ENCODE measurements at places on chromosomes 7 and 10.

GRCh38 chr10:12503311-12503710 is 154.0 kb downstream of the CAMK1D start:
- no peak for DNase-seq

DNA sequence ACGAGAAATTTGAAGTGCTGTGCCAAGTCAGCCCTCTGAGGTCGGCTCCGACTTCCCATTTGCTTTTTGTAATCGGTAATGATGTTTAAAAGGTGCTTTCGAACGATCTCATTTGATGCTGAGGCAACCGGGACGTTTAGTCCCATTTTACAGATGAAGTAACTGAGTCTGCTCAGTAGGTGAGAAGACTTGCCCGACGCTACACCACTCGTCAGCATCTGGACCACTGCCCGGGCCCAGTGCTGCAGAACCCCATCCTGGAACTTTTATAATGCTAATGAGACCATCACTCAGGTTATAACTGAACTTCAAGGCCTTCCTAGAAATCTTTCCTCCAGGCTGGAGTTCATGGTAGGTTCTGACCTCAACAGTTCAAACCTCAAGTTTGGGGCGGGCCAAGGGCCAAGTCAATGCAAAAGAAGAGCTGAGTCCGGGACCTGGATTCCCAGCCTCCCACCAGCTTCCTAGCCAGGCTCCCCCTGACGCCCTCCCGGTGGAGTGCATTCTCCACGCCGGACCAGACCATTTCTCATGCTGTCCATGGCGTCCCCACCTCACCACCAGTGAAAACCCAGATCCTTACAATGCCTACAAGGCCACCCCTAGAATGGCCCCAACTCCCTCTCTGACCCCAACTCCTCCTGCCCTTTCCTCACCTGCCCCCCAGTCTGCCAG is 699 bp upstream of the PDLIM1 start:
- no peak for DNase-seq

GRCh38 chr7:4072161-4072925 is 609.8 kb upstream of the FOXK1 start:
- DNase-seq, result no peak

DNA sequence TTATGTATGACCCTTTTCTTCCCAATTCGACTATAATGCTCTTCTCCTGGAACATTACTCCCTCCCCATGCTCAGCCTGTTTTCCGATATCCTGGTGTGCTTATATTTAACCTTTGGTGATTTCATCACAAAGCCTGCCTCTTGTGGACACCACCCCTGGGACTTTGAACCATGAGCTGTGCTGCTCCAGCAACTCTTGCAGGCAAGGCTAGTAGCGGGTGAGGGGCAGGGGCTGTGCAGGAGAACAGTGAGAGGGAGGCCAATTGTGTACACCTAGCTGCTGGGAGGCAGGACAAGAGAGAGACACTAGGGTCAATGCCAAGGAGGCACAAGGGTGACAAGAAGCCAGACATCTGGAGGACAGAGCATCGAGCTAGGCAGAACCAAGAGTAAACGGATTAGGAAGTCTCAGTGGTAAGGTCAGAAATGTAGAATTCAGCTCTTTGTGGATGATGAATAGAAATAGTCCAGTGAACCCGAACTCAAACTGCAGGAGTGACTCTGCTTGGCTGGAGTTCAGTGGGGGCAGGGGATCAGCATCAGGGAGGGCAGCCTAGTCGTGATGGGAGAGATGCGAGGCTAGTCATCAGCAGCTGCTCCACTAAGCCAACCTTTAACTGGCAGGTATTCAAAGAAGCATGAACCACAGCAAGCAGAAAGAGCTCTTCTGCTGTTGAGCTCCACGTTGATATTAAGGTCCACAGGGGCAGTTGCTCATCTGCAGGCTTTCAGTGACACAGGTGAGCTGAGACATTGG is 31.0 kb upstream of the MKI67 start:
- DNase-seq, result no peak

DNA sequence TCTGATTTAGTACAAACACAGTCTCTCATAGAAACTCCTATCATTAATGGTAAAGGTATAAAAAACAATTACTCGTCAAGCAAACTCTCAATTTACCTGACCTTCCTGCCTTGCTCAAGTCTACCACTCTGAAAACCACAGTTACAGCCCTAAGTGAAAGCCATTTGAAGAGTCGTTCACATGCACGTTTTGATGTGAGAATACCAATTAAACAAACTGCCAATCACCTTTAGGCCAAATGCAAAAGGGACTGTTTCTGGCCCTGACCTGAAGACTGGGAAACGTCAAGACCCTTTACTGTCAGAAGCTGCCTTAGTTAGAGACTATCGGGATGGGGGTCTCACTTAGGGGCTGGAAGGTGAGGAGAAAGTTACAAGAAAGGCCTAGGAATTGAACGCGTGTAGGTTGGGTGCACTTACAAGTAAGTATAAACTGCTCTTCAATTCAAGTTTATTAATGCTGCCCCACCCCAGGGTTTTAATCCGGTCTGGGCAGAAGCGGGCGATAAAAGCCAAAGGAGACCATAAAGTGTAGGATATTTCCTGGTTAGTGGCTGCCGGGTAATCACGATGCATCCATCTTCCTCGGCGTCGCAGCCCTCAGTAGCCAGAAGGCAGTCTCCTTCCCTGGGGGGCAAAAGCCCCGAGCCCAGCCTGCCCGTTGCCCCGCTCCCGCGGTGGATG is 935 bp downstream of the TM9SF3 start:
- no peak for DNase-seq

GRCh38 chr7:8481752-8482446 is 48.5 kb downstream of the NXPH1 start:
- DNase-seq, result no peak

GRCh38 chr7:96499532-96499931 is 177.6 kb upstream of the SLC25A13 start:
- DNase-seq, result no peak

GRCh38 chr10:61337741-61338140 is 115.4 kb downstream of the TMEM26 start:
- no peak for DNase-seq

DNA sequence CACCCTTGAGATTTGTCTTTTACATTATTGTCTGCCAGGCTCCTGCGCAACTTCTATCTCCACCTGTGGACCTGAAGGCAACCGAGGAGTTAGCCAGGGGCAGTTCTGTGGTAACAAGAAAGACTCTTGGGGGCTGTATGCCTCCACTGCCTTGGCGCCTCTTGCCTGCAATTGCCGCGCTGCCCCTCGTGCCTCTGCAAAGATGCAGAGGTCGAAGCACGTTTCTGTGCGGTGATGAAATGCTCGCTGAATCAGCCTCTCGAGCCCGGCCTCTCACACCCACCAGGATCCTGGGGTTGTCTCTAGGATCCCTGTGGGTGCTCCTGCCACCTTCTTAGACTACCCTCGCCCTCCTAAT is 486 bp upstream of the LHFPL3 start:
- no peak for DNase-seq

- no peak for DNase-seq
Measured at GRCh38 chr7:98964596-98964995, 86.3 kb downstream of the TRRAP start.

DNA sequence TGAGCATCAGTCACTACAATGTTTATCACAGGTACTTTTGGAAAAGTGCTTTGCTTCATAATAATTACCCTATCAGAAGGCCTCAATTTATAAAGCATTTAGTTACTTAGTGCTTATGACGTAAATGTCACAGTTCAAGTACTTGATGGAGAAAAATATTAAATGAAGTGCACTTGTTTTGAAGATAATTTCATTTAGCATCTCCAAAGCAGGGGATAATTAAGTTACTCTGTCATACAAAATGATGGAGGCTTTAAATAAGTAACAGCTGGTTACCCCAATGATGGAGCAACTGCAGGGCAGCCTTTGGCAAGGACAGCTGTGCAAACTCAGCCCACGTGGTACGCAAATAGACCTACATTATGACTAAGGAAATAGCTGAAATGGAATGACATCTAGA is 768.8 kb downstream of the GRM8 start:
- no peak for DNase-seq

DNA sequence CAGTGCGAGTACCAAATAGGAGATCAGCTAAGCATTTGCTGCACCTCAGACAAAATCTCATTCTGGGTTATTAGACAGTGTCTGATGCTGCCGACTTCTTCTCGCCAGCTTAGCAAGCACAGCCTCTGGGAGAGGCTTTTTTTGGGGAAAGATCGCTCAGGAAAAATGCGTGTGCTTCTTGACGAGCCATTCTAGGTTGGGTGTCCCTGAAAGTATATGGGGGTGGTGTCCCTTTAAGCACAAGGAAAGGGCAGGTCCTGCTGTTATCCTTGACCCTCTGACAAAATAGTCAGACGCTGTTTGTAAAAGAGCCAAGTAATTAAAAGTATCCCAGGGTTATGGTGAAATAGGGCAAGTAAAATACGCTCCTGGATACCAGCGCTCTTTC is 540.1 kb upstream of the FZD8 start:
- DNase-seq, result no peak

GRCh38 chr10:127283576-127283975 is 87.2 kb upstream of the INSYN2A start:
- DNase-seq, result no peak

DNA sequence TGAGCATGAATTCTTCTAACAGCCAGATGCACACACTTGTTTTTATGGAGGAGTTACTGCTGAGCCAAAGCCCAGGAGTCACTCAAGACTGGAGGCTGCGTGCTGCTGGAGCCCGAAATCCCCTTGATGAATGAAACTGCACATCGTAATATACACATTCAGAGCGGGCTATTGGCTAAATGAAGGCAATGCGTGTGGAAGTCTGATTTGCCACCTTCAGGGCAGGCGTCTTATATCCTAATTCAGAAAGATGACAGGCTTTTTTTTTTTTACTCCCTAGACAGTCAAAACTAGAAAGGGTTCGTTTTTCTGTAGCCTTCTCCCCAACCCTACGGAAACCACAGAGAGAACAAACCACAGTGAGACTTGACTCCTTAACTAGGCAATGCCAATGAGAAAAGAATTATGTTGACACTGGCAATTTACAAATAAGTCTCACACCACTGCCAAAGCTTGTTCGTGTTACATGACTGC is 227.2 kb upstream of the KLF14 start:
- DNase-seq, result peak; percentile 85

- DNase-seq, result no peak
Measured at GRCh38 chr10:22544325-22545068, 169.9 kb downstream of the PIP4K2A start.
